ENCODE measurements at places on chromosomes 5 and 9. TPM values are rescaled to one million over a fixed set of nuclear protein-coding genes. Genes with fewer than 3 reads are reported as not detected.

The SLF1 gene
- 1.5 TPM for total RNA-seq

The GRIA1 gene
- not detected for total RNA-seq

The SLC12A7 gene
- 6.8 TPM for total RNA-seq

The PCDHB4 gene
- total RNA-seq = 0.94 TPM
